Skin of body (tissue), 3 donors: ENCODE measurements at places on chromosomes 5 and 9. TPM values are rescaled to one million over a fixed set of nuclear protein-coding genes. Genes with fewer than 3 reads are reported as not detected.

SH3GL2 gene
- 0.20 TPM for total RNA-seq

MAT2B gene
- 60.6 TPM for total RNA-seq

SLC4A9 gene
- total RNA-seq, result not detected

GRCh38 chr5:14032918-14033317 is 88.4 kb upstream of the DNAH5 start:
- no peak for DNase-seq

GRCh38 chr5:127827451-127827850 is 124.3 kb downstream of the CCDC192 start:
- DNase-seq, result no peak

GRCh38 chr5:110956280-110956912 is 115.1 kb upstream of the TSLP start:
- DNase-seq, result no peak

GRCh38 chr5:41735213-41735612 is 135.0 kb downstream of the OXCT1 start:
- DNase-seq, result no peak

TMC1 gene
- 0.69 TPM for total RNA-seq

DNA sequence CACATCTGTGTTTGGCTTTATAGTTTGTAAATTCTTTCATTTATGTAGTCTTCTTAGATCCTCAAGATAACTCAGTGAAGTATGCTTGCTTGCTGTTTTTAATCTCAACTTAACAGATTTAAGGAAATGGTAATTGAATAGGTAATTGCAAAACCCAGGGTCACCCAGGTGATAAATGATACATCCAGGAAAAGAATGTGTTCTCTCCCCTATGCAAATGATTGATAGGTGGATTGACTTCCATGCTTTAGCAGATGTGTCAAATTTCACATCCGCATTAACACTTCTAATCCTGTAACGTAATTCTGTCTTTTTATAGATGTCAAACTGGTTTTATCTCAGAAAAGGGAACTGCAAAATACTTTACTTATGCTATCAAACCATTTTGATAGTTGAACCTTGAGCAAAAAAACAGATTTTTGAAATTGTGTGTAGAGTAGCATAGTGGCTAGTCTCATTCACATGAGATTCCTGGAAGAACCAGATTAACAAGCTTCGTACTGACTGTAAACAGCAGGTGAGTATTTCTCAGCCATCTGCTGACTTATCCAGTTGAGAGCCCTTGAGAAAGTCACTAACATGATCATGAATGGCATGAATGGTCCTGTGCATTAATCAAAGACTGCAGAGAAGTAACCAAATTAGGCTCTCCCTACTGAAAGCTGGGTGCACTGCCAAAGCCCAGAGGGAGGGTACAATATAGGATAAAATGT is 86.7 kb upstream of the PAM start:
- DNase-seq, result no peak

DBH gene
- total RNA-seq, result under 0.01 TPM

GRCh38 chr5:150538007-150538917 is 30.3 kb downstream of the NDST1 start:
- DNase-seq, result no peak

DNA sequence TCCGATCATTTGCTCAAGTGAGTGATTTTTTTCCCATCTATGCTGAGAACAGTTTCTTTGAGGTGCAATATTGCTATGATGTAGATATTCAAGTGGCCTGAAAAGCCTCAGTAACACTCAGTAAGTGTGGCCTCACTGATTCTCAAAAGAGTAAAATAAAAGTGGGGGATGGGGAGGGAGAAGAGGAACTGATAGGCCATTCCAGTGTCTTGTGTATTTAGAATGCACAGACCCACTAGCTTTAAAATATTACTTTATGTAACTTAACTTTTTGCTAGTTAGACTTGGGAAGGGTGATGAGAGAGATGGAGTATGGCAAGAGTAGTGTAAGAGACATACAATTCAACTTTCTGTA is 79.5 kb upstream of the ZNF608 start:
- no peak for DNase-seq

DNA sequence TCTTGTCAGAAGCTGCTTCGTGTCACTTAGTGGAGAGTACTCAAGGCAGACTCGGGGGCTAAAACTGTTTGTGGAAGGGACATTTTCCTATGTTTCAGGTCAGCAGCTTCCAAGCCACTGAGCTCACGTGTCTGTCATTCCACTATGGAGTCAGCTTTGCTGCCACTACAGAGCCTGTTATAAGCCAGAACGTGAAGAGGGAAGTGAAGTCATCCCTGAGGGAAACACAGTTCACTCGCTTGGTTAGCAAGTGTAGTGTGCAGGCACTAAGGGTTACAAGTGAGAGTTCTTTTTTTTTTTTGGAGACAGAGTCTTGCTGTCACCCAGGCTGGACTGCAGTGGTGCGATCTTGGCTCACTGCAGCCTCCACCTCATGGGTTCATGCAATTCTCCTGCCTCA is 24.5 kb upstream of the LTC4S start:
- DNase-seq, result no peak
